ENCODE measurements at places on chromosomes 3 and 15.
A peak's percentile ranks its signal among the peaks of the same experiment; 100 is the strongest.

GRCh38 chr3:128933213-128933921 is 53.9 kb downstream of the ACAD9 start:
- DNase-seq, result no peak

- no peak for DNase-seq
These were observed 18.5 kb downstream of the PAK2 start for GRCh38 chr3:196757876-196758739.

- no peak for DNase-seq
These were observed 42.6 kb downstream of the SLCO2A1 start for GRCh38 chr3:133987136-133987535.

DNA sequence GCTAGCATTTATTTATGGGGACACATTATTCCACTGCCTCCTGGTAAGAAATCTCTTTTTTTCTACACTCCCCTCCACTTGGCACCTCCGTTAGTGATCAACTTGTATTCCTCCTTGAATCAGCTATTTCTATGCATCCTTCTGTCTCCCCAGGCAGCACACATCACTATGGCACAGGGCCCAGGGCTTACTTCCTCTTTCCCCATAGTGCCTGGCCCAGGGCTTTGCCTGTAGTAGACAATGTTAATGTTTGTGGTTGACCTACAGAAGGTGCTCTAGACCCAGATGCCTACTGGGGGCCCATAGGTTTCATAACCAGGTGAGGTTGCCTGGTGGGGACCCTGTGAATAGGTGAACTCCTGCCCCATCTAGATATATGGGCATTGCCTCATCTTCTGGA is 44.9 kb downstream of the EPHB1 start:
- DNase-seq, result peak; percentile 6

GRCh38 chr3:140292170-140292569 is 357.2 kb downstream of the CLSTN2 start:
- no peak for DNase-seq

DNA sequence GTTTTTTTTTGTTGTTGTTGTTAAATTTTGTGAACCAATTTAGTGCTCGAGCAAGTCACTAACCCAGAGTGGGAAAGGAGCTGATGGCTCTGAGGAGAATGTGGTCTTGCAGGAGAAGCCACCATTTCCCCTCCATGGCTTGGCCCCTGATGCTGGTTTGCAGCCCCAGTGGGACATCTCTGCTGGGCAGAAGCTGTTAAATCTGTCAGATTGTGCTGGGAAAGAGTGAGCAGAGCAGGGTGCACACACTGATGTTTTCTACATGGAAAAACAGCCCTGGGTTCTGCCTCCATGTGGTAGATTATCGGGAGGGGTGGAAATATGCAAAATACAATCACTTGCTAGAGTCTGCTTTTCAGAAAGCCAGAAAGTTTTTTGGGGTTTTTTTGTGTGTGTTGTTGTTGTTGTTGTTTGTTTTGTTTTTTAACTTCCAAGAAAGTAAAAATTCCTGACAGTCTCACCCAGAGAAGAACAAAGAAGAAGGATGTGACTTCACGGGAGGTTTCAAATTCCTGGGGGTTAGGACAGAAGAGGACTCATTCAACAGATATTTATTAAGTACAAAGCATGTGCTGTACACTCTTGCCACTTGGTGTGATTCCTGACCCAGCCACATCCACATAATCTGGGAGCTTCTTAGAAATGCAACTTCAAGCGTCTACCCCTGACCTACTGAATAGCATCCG is 133.7 kb downstream of the FOXB1 start:
- DNase-seq, result no peak

GRCh38 chr3:184635126-184635525 is 73.5 kb downstream of the EPHB3 start:
- no peak for DNase-seq

DNA sequence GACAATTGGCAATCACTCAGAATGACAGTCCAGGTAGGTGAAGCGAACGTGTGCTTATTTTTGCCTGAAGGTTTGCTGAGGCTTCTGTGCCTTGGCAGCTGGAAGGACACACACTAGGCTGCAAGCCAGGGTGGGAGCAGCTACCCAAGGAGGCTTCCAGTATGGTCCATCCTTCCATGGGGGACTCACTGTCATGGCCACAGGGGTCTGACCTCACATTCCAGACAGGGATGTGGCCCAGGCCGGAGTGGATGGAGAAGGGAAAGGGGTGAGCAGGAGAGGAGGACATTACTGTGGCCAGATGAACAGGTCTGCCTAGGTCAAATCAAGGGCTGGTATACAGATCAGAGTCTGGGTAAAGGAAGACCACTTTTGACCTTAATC is 247.7 kb downstream of the ADAMTS17 start:
- no peak for DNase-seq

DNA sequence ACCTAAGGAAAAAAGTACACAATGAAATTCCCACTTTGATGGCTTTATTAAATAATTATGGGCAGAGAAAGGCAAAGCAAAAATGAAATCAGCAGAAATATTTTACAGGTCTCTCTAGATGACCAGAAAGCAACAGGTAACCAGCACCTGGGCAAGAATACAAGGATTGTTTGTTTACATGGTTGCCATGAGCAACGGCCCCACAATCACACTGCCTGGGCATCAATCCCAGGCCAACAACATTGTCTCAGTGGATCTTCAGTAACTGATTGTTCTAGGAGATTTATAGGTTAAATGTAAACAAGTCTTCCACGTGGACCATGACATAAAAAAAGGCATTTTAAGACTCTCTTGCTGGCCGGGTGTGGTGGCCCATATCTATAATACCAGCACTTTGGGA is 82.6 kb downstream of the PDZRN3 start:
- DNase-seq, result no peak

- DNase-seq, result no peak
These were observed 162.1 kb downstream of the FOXP1 start for GRCh38 chr3:71421475-71421819.

GRCh38 chr3:119276680-119277079 is 17.5 kb upstream of the ARHGAP31 start:
- no peak for DNase-seq

DNA sequence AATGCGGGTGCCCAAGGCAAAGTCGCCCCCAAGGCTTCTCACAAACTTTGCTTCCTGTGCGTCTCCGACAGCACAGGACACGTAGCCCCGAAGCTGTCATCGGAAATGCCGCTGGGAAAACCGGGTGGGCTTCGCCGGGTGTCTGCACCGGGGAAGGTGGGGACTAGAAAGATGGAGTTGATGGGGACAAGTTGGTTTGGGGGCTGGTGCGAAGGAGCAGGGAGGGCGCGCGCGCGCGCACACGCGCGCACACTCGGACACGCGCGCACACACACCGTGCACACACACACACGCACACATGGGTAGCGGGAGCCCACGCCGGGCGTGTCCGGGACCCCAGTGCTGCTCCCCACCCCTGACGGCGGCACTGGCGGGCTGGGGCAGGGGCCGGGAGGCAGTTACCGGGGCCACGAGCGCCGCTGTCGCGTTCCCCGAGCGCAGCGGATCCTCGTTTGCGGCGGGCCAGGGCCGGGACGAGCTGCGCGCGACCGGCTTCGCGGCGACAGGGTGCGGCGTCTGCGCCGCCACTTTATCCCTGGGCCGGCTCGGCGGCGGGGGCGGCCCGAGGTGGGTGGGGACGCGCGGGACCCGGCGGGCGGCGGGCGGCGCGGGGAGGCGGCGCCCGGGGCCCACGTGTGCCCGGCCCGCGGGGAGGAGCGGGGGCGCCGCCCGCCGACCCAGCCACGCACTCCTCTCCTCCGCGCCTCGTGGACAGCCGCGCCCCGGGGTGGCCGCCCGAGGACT is 539 bp upstream of the MGLL start:
- peak; percentile 40 for DNase-seq

- no peak for DNase-seq
These were observed 23.9 kb downstream of the WHAMM start for GRCh38 chr15:82833362-82833682.

DNA sequence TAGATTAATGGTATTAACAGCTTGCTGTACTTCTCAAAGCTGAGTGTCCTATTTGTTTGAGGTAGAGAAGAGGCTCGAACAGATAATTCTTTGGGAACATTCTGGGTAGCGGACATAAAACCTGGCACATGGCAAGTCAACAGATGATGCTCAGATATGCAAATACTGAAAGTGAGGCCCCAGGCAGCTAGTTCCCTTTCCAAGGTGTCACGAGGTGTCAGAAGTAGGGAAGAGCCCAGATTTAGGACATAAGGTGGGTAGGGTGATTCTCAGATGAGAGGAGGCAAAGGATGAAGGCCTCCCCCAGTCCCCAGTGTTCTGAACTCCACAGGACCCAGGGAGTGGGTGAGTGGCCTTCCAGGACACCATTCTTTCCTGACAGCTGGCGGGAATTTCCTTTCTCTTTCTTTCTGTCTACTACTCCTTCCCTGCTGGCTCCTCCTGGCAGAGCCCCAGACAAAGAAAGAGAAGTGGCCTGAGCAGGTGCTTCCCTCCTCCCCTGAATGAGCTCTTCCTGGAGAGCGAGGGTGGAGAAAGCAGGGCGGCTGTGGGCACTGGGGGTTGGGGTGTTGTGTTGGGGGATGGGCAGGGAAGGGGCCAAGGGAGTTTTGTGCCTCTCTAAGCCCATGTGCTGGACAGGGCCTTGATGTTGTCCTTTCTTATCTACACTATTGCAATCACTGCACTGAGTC is 87.5 kb downstream of the CORO2B start:
- no peak for DNase-seq

DNA sequence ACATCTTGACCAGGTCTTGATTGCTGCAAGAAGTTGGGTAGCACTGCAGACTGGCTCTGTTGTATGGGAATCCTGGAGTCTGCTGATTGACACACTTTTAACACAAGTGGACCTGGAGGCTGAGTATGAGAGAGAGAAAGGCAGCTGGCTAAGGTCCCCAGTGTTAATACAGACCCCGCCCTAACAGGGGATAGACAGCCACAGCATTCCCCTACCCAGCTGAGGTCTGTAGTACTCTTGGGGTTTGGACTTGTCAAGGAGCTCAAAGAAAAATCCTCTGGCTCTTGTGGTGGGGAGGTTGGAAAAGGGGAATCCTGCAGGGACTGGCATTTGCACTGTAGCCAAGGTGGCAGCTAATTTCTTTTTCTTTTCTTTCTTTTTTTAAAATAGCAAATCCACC is 192.7 kb downstream of the ZNF621 start:
- no peak for DNase-seq

DNA sequence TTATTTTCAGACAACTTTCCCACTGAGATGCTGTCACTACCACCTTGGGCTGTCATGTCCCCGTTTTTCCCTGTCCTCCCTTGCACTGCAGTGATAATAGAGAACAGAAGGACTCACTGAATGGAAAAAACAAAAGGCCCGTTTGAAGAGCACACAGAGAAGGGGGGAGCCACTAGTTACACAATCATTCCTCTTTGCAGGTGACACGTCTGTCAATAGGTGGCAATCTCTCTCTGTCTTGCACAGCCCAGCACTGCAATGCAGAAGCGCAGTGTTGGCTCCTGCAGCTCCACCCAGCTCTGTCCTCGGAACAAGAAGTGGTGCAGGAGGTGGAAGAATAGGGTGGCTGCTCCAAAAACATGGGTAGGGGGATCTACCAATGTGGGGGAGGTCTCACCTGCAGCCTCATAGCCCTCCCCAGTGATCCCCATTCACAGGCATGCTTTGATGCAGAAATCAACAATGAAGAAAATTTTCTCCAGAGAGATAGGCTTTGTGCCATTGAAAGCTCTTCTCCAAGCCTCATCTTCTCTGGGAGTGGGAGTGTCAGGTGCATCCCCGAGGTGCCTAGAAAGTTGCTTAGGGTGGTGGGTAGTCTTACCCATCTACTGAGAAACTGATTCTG is 31.8 kb downstream of the FSTL1 start:
- peak; percentile 4 for DNase-seq

GRCh38 chr3:150324788-150325187 is 83.3 kb upstream of the TSC22D2 start:
- no peak for DNase-seq

GRCh38 chr15:98493966-98494511 is 154.3 kb upstream of the IGF1R start:
- no peak for DNase-seq

GRCh38 chr3:58524326-58524888 is 12.6 kb downstream of the ACOX2 start:
- no peak for DNase-seq

GRCh38 chr3:131962982-131963381 is 71.8 kb downstream of the CPNE4 start:
- DNase-seq, result no peak

- no peak for DNase-seq
These were observed 243.6 kb upstream of the CNTN3 start for GRCh38 chr3:74858086-74858485.

DNA sequence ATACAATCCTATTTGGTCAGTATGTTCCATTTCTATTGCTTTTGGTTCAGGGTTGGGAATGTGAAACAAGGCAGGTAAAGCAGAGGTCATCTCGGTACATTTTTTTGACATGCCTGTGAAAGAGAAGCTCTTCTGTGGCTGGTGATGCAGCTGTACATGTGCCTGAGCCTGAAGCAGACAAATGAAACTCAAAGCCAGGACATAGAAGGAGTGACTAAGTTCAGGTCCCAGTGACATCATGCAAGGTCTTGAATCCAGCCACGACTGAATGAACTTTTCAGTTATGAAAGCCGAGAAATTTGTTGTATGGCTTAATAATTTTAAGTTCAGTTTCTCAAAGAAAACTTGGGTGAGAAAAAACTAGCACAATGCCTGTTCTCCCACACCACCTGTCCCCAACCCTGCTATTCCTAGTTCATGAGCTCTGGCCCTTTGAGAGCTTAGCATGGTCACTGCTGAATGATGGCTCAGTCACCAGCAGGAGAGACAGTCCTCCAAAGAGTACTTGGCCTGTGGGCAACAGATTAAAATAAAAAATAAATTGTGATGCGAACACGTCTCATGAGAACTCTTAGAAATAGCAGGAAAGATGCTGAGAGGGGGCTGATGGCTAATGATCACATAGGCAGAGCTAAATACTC is 600.2 kb upstream of the GRM7 start:
- no peak for DNase-seq

- no peak for DNase-seq
These were observed 34.9 kb downstream of the PPCDC start for GRCh38 chr15:75058127-75058905.

GRCh38 chr15:38148471-38148870 is 104.2 kb upstream of the SPRED1 start:
- DNase-seq, result no peak

DNA sequence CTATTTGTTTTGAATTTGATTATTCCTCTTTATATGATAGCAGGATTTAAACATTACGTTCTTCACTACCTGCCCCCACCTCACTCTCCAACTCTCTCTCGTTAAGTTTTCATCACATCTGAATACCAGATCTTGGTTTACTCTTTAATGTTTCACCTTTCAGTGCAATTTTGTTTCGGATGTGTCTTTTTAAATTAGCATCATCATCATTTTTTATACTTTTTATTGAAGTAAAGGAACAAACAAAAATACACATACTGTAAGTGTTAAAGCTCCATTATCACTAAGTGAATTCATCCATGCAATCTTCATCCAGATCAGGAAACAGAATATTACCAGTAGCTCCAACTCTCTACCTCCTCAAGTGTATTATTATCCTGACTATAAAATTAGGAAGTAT is 310.6 kb downstream of the C3orf38 start:
- no peak for DNase-seq

- no peak for DNase-seq
These were observed 598.3 kb upstream of the BCHE start for GRCh38 chr3:166435469-166436057.

- no peak for DNase-seq
These were observed 4.1 kb downstream of the GORASP1 start for GRCh38 chr3:39103324-39103693.

Measured in stimulated activated naive B cell treated with anti-CD40 and anti-IgM and Interleukin-4, amounts not matched to agents 10 μg/mL and 1 μg/mL and 100 μg/mL, for 72 hours (primary cell).